ENCODE measurements at places on chromosomes 5 and 9.

DNA sequence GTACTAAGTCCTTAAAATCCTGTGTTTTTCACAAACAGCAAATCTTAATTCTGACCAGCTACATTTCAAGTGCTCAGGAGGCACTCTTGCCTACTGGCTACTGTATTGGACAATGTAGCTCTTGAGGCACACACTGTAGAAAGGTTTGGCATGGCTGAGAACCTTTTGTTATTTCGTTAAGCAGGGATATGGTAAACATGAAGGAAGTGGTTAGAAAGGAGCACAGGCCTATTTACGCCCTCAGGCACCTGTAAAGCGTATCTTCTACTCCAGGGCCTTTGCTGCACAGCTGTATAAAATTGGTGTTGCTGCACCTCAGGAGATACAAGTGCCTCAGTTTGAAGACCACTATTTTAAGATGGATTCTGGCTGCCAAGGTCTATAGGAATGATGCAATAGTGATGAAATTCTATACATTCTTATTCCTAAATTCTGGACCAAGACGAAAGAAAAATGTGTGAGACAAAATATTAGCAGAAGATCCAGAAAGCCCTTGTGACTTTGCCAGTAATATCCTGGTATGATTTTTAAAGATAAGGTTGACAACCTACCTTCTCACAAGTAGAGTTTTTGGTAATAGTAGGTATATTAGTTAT lies 9.3 kb upstream of the OTULIN start:
- DNase-seq = no peak

- DNase-seq = no peak
Observed at GRCh38 chr5:37015795-37016666, 139.5 kb downstream of the NIPBL start.

GRCh38 chr5:83922699-83923098 lies 202.0 kb upstream of the HAPLN1 start:
- DNase-seq = no peak

DNA sequence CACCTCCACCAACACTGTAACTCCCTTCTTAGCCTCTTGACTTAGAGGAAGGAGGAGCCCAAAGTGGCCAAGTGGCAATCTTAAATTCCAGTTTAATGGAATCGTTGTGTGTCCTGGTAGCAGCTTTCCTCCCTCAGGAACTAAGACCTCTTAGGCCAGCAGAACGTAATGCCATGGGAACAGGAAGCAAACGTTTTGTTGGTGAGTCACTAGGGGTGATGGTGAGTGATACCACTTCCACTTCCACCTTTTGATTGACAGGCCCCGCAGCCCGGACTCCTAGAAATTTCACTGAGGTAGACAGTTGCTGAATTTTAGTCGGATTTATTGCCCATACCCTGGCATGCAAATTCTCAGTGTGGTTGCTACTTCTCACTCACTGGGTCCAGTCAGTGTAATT lies 94.2 kb upstream of the FBN2 start:
- DNase-seq = no peak

DNA sequence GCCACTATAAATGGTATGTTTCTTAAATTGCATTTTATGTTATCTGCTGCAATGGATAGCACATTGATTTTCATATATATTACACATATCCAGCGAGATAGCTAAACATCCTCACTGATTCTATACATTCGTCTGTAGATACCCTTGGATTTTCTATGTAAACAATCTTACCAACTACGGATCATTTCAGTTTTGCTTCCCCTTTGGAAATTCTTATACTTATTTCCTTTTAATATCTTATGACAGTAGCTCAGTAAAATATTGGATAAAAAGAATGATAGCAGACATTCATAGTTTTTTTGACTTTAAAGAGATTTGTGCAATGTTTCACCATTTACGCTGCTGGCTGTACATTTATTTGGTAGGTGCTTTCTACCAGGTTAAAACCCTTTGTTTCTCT lies 254.9 kb downstream of the SYK start:
- DNase-seq = no peak

GRCh38 chr9:21081451-21081850 lies 3.7 kb upstream of the IFNB1 start:
- no peak for DNase-seq

DNA sequence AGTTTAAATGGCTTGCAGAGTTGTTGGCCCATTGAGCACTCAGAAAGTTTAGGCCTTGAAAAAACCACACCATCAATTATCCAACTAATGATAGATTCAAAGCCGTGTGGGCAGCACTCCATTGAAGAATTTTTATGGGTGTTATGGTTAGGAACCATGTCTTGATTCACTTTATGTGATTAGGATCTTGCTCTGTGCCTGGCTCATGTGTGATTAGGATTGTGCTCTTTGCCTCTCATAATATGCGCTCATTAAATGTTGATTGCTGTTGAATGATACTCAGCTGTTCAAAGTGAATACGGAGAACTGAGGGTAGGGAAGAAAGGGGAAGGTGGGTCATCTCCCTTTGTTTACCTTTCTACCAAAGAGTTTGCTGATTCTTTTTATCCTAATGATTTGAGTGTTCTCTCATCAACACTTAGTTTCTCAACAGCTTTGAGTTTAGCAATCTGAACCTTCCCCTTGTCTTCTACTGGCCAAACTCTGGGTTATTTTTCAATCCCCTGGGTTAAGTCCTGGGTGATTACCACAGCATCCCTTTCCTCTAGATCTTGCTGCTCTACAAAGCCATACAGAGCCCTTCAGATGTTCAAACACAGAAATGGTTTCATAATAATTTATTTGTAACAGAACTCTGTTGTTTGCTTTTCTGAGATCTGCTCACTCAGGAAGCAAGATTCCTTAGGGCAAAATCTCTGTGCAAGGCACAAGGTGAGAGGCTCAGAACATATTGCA lies 668.8 kb upstream of the RGMB start:
- DNase-seq = no peak

DNA sequence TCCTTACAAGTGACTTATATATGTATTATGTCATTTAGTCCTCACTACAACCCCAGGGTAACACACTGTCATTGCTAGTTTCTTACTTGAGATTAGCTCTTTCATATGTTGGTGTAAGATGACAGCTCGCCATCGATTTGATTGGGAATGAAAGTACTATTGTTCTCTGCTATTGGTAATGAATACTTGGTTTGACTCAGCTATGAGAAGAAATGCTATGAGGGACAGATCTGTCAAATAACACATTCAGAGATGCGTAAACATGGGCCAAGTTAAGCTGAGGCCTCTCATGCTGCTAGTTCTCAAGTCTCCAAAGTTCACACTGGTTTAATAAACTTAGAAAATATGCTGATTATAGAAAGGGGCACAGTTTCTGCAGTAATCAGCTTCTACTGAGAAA lies 142.7 kb downstream of the SGCD start:
- DNase-seq = no peak

DNA sequence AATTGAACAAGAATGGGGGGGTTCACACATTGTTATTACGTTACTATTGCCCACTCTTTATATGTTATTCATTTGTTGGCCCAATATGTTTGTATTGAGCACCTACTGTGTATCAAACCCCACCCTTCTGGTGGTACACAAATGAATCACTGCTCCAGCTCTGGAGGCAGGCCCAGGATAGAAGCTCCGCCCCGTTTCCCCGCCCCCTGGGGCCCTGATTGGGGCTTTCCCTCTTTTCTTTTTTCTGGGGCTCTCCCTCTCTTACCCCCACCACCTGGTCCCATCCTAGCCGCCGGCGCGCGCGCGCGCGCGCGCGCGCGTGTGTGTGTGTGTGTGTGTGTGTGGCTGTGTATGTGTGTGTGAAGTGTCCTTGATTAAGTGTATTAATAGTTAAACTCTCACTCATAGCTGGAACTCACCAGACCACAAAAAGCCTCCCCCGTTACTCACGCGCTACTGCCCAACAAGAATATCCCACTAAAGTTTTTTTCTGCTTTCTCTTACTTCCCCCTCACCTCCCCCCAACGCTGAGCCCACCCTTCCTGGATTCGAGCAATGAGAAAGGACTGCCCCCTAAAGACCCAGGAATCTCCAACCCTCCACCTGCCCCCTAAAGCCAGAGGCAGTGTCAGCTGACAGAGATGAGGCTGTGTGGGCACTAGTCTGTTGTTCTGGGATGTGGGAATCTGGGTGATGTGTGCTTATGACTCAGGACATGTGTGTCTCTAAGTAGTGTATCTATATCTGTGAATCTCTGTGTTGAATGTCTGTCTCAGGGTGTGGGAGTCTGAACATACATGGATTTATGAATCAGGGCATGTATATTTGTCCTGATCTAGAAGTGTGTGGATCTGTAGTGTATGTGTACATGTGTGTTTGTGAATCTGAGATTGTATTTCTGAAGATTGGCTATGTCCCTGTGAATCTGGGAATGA lies 4.0 kb downstream of the CXXC5 start:
- DNase-seq = no peak

- DNase-seq = no peak
Observed at GRCh38 chr5:124512952-124513632, 233.3 kb downstream of the ZNF608 start.

DNA sequence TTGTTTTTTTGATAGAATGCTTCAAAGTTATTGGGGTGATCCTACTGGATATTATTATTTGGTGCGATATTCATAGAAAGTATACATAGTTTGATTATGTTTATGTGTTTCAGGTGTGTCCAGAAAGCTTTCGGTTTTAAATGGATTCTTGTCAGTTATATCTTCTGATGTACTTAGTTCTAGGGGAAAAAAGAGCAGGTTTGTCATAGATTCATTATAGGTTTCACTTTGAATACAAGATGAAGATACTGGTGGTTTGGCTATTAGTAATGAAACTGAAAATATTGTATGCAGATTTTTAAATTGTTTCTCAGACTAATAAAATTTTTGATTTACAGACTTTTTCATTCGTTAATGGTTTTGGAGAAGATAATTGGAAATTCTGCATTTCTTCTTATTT lies 98.9 kb downstream of the MAN2A1 start:
- no peak for DNase-seq

DNA sequence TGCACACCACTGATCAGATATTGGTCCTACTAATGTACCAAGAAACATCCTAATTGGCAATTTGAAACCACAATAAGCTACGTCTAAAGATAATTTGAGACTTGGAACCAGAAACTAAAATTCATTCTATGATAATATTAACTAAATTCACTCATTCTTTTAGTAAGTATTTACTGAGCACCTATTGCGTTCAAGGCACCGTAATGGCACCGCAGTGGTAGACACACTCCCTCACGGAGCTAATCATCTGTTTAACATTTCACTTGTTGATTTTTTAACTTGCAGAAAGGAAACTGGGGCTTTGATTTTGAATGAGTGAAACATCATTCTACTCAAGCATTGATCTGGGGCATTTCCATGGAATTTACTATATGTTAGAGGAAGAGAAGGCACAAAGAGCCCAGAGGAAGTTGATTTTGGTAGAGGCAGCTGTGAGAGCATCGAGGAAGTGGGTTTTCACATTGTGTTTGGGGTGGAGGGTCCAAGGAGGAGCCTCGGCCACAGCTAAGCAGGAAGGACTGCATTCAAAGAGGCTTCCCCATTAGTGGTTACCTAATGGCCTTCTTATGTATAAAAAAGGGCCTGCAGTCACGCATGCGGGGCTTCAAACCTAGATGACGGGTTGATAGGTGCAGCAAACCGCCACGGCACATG lies 7.1 kb downstream of the RAPGEF1 start:
- no peak for DNase-seq

DNA sequence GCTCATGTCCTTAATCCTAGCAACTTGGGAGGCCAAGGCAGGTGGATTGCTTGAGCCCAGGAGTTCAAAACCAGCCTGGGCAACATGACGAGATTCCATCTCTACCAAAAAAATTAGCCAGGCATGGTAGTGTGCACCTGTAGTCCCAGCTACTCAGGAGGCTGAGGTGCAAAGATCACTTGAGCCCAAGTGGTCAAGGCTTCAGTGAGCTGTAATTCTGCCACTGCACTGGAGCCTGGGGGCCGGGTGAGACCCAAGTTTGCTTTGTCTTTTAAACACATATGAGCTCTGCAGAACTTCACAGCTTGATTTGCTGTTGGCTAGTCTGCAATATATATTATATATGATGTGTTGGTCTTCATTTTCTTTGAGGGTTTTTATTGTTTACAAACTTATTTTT lies 89.8 kb downstream of the UBE2R2 start:
- DNase-seq = no peak

DNA sequence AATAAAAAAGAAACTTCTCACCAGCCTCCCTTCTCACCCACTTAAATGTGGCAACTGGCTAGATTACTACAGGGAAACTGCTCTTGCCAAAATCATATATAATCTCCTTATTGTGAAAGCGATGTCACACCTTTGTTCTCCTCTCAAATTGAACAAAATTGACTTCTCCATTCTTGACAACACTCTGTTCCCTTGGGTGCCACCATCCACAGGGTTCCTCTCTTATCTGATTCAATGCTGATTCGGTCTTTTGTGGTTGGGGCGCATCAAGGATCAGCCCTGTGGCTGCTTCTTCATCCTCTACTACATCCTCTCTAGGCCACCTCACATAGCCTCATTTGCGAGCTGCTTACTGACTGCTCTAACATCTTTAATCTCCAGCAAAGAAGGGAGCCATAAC lies 86.1 kb downstream of the EDIL3 start:
- no peak for DNase-seq

DNA sequence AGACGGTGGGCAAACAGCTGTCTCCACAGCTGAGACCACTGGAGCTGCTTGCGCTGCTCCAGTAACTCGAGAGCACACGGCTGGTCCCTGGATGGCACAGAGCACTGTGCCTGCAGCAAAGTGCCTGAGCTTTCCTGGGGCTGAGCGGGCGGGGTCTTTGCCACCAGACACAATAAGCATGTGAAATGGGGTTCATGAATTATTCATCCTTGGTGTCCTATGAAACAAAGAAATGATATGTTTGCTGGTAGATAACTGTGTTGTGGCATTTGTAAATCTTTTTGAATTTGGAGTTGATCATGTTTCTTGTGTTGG lies 151.7 kb upstream of the MPDZ start:
- DNase-seq = peak; percentile 83

DNA sequence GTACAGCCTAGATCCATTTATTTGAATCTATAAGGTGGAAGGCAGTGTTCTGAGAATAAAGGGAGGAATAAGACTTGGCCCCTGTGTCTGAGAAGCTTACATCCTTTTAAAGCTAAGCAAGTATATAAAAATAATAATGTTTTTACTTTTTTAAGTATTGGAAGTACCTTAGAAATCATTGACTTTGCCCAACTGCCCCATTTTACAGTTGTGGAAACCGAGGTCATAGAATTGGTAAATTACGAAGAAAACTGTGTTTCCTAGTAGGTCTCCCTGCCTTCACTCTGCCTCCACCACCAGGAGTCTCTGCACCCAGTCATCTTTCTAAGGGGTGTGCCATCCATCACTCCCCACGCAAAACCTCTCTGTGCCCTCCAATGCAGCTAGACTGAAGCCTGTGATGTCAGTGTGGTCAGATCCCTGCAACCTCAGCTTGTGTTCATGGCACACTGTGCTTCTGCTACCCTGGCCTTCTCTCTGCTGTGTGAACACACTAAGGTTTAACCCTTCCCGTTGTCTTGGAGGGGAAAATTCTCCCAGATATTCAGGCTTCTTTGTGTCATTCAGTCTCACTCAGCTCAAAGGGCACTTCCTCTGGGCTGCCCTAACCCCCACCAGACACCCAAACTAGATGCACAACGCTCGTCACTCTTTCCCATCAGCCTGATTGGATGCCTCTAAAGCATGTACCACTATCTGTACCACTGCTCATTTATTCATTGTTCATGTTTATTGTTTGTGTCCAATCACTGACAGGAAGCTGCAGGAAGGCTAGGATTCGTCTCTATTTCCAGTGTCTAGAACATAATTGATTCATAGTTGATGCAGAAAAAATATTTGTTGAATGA lies 18.2 kb downstream of the ADRB2 start:
- DNase-seq = no peak
